H1 (cell line): ENCODE measurements at places on chromosomes 1 and 21.
A peak's percentile ranks its signal among the peaks of the same experiment; 100 is the strongest.

GRCh38 chr1:236568285-236568894 lies 35.9 kb downstream of the HEATR1 start:
- no peak for DNase-seq

- no peak for DNase-seq
Observed at GRCh38 chr1:214563881-214564280, 12.5 kb upstream of the PTPN14 start.

DNA sequence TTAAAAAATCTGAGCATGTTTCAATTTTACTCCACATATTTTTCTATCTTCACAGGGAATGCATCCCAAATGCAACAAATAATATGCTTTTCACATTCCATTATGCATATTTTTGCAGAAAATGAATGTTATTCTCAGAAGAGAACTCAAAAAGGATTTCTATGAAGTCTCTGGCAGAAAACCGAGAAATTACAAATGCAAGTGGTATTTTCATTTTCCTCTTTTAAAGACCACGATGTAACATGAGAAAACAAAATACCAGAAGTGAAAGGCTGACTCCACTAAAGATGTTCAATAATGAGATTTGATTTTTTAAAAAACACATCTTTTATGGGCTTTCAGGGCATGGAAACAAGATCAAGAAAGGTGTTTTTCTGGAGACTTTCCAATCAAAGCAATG lies 5.0 kb upstream of the PDC start:
- no peak for DNase-seq

- no peak for DNase-seq
Observed at GRCh38 chr1:186568221-186568620, 107.3 kb upstream of the PDC start.

- DNase-seq, result no peak
Observed at GRCh38 chr1:192160196-192160595, 1.9 kb downstream of the RGS18 start.

DNA sequence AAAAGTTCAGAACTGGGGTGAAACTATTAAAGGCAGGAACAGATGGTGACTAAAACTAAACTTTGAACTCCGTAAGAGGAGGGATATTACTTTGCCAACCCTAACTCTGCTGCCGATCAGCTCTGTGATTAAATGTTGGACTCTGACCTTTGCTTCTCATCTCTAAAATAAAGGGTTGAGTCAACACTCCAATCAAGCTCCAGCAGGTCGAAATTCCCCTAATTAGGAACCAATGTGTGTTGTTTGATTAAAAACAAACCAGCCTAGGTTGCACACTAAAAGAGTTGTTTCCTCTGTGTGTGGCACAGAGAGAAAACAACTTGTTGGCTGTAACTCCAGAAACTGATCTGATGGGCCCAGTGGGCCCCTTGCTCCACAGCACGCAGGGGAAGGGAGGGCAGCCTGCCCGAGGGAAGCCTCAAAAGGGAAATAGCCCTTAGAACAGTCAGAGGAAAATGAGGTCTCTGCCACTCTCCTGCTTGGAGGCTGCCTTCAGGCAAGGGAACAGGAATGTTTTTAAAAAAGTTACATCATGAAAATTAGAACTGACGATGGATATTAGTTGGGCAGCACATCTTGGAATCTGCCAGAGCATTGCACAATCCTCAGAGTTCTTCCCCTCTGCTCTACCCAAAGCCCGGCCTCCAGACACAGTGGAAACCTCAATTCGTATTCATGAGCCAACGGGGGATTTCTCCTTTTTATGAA lies 69.3 kb downstream of the KCTD3 start:
- DNase-seq, result no peak

DNA sequence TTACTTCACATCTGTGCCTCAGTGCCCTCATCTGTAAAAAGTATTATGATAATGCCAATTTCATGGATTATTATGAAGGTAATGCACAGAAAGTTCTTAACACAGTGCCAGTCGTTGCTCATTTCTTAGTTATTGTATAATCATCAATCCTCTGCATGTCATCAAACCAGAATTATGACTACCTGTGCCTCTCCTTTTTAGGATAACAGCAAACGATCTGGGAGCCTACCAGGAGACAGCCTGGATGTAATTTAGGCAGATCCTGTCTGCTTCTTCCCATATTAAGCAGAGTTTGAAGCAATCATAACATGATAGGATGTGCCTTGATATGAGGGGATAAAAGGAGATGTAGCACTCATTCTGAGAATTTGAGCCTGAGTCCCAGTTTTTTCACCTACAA lies 177.4 kb upstream of the DPT start:
- DNase-seq, result no peak

DNA sequence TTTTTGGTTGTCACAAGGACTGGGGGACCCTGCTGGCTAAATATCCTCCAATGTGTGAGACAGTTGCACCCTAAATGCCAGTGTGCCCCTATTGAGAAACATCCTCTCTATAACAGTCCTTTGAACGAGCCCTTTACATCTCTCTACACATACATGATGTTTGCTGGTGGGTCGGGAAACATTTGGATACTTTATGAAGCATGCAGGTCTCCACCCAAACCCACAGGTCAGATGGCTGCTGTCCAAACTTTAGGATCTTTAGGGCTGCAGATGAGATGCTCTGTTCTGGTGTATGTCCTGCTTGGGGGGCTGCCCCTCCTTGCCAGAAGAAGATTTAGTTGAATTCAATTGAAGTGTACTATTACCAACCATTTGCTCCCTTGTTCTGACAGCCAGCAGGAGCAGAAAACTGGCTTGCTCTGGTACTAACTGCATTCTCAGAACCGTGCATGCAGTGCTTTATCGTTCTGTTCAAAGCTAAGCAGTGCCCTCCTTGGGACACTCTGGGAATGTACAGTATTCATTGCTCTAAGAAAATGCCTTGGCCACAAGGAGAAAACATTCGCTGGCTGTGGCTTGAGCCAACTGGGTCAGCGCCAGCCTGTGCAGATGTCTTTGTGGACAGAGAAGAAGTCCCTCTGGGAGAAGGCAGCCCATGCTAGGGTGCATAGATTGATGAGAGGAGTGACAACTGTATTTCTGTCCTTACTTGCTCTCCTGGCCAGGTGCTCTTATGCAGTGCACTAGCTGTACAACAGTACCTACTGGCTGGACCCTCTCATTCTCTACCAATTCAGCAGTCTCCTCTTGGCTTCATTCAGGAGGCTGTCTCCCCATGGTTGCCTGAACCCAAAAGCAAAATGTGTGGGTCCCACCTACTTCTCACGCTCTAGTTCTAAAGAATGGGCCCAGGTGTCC lies 61.4 kb upstream of the DIRAS3 start:
- no peak for DNase-seq

DNA sequence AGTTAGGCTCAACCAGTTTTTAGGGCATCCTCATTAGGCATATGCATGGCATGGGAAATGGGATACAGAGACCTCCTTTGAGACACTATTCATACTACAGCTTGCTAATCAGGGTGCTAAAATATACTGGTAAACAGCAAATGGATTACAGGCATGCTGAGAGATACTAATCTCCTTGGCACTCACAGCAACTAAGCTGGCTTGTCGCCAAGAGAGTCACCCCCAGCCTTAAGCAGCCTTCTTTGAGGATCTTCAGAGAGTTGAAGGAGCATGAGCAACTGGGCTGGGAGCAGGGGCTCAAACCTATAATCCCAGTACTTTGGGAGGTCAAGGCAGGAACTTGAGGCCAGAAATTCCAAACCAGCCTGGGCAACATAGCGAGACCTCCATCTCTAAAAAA lies 120.1 kb upstream of the NR5A2 start:
- DNase-seq, result no peak

DNA sequence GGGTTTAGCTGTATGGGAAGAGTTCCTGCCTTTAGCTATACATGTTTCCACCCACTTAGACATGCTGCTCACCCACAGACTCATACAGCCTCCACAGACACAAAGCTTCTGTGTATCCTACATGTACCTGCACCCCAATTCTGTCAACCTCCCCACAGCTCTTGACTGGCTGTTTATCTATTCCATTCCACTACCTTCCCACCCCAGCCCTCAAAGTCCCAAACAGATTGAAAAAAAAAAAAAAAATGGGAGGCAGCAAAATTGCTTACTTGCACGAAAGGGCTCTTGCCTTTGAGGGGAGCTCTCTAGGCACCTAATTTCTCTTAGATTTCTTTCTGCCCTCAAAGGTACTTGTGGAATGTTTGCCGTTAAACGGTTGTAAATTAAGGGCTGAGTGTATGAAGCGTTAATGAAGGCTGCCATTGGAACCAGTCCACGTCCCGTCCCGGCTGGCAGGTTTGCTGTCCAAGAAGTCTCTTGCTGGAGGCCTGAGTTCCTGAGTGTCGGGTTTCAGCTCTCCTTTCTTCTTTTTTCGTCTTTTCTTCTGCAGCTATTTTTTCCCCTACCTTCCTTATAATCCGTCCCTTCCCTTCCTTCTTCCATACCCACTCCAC lies 43.6 kb downstream of the PBX1 start:
- DNase-seq, result peak; percentile 49

DNA sequence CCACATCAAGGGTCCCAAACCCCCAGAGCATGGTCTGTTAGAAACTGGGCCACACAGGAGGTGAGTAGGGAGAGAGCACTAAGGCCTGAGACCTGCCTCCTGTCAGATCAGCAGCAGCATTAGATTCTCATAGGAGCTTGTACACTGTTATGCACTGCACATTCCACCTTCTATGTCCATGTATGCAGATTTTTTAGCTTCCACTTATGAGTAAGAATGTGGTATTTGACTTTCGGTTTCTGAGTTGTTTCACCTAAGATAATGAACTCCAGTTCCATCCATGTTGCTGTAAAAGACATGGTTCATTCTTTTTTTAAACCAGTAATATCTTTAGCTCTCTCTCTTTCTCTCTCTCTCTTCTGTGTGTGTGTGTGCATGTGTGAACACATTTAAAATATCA lies 663 bp upstream of the GBP6 start:
- no peak for DNase-seq

DNA sequence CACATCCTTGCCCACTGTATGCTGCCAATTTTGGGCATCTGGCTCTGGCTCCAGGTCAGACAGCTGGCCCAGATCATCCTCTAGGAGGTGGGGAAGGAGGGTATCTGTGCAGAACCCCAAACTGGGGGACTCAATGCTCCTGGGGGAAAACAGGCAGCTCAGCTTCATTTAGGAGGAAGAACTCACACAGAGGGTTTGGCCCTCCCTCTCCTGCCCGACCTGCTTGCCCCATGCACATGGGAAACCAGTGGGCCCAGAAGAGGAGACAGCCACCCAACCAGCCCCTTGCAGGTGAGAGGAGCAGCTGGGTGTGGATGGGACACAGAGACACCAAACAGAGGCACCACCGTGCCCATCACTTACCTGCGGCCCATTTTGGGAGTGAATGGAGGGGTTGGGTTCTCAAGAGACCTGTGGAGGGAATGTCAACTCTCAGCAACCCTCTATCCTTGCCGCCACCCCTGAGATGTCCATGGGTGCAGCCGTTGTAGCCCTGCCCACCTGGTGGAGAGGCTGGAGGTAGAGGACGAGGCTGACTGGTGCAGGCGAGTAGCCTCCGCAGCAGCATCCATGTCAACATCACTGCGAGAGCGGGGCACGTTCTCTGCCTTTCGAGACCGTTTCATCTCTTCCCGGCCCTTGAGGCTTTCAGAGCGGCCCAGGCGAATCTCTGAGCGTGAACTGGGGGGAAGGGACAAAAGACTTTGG lies 27.5 kb downstream of the LRRC71 start:
- DNase-seq, result no peak

DNA sequence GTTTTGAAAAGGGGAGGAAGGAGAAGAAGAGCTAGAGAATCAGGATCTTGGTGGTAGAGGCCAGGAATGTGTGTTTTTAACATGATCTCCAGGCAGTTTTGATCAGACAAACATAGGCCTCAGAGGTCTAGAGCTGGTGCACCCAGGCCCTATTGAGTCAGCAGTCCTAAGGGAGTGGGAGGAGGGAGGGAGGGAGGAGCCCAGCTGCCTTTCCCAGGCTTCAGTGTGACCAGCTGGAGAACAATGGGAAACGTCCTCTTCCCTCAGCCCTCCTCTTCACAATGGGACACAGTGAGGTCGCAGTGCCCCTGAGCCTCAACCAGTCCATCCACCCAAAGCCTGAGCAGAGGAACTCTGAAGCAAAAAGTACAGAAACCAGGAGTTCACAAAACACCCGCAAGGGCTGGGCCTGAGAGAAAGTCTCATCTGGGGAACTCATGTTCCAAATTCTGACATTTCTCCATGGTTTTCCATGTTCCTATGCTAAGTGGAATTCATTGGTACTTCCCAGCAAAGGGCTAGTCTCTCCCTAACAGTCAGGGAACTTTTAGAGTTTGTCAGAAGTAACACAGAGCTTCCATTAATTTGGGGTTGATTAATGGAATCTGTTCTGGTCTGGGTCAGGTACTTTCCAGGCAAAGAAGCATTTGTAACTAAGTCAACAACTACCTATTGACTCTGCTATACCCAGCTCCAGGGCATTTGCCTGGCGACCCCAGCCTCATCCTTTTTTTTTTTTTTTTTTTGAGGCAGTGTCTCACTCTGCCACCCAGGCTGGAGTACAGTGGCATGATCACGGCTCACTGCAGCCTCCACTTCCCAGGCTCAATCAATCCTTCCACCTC lies 37.5 kb downstream of the ELAPOR1 start:
- DNase-seq, result peak; percentile 5

GRCh38 chr1:91700771-91701471 lies 185.0 kb downstream of the TGFBR3 start:
- DNase-seq, result no peak

DNA sequence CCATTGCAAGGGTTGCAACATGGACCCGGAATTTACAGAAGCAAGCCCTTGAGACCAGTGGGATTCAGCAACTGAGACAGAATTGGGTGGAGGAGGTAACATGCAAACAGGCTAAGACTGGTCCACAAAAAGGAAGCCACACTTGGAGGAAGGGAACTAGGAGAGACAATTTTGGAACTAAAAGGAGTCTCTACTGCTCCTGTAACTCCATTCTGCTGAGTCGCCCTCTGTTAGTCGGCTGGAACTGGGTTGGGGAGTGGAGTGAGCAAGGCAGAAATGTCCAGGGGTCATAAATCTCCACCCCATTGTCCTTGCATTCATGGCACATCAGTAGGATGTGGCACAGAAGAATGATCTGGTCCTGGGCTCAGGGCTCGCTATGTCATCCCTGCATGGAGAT lies 5.1 kb downstream of the LAMB3 start:
- DNase-seq, result no peak

DNA sequence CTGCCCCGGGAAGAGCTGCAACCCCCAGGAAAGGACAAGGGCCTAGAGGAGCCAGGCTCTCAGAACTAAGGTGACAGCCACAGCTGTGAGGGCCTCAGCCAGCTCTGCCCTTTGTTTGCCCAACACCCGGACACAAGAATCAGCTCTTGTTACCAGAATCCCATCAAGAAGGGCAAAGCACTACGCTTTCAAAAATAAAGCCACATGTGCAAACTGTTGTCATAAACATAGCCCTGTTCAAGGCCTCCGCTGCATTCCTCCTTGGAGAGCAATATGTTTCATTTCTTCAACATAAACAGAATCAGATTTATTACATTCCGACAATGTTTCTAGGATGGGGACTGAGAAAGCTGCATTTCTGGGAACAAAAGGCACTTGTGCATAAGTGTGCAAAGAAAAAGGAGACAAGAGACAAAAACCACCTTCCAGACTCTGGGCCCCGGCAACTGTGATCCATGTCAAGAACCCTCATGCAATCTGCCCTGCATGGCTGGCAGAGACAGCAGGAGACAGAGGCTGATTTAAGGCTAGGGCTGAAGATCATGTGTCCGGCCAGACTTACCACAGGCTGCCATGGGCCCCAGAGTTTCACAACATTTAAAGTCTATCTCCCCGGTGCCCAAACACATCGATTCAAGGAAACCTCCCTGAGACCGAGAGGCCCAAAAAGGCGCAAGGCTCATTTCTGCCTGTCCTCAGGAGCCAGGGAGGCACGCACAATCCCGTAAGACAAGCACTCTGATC lies 71.0 kb downstream of the SSBP3 start:
- DNase-seq, result no peak

GRCh38 chr1:89725011-89725370 lies 92.1 kb downstream of the LRRC8C start:
- DNase-seq, result no peak

- DNase-seq, result no peak
Observed at GRCh38 chr1:161070761-161071160, 1.1 kb upstream of the ARHGAP30 start.
